ENCODE measurements at places on chromosomes 2 and 18.

DNA sequence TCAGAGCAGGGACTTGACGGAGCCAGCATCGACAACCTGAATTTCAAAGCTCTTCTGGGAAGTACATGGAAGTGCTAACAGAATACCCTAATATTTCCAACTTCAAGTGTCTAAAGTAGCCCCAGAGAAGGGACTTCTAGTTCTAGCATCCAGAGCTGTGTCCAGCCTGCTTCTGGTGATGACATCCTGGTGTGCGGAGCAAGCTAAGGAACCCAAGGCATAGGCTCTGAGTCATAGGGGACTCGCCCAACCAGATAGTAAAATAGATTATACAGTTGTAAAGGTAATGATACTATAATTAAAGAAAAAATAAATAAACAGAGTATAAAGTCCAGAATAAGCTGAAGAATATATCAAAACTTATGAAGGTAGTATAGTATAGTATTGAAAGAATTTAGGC lies 108.1 kb upstream of the SERPINE2 start:
- DNase-seq: no peak

DNA sequence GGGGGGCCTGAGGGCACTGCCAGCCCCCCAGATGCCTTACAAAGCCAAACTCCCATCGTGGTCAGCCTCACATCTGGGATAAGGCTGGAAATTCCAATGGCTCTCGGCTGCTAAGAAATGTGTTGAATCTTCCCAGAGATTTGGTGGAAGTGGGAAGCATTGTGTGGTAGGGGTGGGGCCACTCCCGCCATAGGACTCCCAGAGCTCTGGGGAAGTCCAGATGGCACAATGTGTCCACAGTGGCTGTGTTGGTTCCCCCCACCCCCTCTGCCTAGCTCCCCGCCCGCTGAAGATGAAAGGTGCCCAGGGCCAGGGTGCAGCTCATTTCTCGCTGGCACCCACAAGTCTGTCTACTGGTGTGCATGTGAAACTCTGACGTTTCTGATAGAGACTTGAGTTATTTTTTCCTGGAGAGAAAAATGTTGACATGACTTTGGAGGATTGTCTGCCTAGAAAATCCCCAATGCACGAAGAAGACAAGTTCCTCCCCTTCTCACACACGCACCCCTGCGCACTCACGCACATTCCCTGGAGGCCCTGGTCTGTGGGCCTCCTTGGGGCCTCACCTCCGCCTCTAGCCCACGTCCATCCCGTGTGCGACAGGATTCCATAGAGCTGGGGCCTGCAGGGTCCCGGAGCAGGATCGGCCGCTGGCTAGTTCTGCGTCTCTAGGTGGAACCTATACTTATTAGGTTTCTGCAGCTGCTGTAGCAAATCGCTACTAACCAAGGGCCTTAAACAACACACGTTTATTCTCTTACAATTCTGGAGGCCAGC lies 199.1 kb downstream of the ZFP36L2 start:
- DNase-seq: no peak

- no peak for DNase-seq
Observed at GRCh38 chr2:68293024-68293423, 26.7 kb downstream of the CNRIP1 start.

DNA sequence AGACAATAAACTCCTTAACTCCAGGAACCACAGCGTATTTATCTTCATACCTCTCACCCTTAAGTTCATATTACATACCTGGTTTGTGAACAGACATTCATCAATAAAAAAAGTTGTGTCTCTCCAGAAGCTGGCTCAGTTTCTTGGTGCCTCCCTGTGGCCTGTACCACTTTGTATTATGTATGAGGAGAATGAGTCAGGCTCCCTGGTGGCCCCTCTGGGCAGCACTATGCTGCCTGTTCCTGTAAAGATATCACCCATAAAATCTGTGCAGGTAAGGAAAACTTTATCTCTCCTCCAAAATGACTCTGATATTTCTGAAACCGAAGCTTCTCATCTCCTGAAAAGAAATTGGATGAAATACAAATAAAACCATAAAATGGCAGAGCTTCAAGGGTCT lies 198.4 kb upstream of the NT5C1B start:
- DNase-seq: no peak

DNA sequence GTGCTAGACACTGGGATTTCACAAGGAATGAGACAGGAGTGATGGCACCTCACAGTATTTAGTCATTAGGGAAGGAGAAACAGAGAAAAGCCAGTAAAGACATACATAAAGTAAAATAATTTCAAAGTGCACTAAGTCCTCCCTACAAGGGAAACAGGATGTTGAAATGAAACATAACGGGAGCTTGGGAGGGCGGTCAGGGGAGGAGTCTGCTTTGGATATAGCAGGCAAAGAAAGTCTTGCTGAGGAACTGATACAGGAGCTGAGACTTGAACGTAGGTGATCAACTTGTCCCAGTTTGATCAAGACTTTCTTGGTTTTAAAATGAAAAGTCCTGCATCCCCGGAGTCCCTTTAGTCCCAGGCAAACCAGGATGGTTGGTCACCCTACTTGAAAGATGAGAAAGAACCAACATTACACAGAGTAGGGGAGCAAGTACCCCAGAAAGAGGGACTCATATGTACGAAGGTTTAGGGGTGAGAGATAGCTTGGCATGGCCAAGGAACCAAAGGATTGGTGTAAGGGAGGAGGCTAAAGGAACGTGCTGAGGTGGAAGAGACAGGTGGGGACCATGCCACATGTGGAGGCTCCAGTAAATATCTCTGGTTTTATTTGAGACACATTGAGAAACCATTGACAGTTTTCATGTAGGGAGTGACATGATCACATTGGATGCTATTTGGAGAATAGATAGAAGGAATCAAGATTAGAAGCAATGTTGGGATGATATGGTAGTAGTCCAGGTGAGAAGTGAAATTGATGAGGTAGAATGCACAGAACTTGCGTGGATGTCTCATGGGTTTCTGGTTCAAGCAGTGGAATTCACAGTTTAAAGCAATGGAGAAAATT lies 28.4 kb downstream of the FBXO48 start:
- DNase-seq: no peak

DNA sequence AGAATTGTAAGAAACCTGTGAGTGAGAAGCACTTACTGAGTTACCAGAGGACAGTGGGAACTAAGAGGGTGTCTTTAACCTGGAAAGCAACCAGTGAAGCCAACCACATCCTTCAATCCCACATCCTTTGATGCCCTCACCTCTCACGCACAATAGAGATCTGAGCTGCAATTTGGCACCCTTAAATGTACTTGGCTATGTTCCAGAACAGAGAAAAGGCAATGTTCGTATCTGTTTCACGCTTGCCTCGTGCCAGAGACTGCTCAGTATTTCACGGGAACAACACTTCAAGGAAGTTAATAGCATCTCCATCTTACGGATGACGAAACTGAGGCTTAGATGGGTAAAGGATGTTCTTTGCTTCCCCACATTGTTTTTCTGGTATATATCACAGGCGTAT lies 167.4 kb downstream of the DPP10 start:
- no peak for DNase-seq

DNA sequence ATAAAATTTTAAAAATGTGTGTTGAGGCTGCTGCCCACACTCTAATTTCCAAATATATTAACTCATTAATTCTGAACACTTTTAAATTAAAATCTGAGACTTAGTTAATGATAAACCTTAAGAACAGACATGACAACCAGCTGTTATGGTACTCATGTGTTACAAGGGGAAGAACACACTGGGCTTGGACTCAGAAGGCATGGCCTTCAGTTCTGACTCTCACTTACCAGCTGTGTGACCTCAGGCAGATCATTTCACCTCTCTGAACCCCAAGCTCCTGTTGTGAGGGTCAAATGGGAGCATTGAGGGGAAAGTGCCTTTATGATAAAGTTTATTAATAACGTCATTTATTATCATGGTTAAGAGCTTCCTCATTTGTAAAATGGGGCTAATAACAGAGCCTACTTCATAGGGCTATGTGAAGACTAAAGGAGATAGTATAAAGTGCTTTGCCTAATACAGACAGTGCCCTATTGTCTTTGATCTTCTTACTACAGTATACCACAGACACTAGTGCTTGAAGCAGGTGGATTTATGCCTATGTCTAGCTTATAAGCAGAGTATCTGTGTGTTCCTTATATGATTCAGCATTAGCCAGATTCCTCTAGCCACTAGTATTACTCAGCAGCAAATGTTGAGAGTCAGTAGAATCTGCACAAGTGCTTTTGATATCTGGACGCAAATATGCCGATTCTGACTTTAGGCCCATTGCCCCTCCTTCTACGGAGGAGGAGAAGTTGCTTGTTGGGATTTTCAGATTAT lies 99.6 kb downstream of the SGPP2 start:
- no peak for DNase-seq

DNA sequence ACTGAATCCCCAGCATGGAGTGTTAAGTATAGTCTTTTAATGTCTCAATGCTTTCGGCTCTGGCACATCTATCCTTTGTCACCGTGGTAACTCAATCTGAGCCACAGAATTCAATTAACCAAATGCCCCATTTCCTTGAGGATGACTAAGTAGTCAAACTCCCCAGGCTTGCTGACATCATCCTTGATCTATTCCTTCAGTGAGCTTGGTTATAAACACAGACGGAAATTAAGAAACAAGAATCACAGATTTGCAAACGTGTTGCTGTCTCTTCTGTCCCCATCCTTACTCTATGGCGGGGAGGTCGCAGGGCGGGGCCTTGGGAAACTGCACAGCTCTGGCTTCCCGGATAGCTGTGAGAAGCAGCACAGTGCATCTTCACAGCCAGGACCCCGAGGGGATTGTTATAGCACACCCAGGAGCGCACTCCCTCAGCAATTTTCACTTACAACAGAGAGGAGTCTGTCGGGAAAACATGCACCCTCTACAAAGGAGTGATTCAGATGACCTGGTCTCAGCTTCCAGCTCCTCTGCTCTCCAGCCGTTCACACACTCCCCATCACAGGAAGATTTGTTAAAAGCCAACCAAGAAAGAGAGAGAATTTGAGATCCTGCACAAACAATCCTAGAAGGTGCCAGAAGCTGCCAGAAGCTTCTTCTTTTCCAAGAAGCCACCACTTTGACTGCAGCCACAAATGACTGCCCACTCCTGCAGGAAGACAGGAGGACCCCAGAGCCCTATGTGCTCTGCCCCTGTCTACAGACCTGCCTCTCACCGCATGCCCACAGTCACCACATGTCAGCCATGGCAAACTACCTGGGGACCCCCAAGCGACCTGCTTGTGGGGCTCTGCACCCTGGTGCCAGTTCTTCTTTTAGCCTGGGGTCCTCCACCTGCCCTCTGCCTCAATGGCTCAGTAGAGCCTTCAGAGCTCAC lies 44.9 kb upstream of the YWHAQ start:
- DNase-seq: peak; percentile 74

GRCh38 chr2:75375646-75376582 lies 176.6 kb upstream of the TACR1 start:
- no peak for DNase-seq

DNA sequence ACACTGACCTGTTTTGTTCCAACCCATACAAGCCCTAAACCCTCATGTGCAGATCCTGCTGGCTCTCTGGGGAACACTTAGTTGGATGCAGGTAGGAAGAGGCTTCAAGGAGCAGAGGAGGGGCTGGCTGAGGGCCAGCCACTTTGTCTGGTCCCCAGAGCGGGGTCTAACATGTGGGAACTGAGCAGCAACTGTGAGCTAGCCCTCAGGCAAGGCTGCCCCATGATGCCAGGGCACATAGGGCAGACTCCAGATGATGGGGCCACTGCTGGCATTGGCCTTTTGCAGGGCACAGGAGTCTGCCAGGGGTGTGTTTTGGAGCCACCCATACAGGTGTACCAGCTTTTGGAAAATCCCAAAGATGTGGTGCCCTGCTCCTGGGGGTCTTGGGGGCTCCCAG lies 67.7 kb downstream of the HPCAL1 start:
- no peak for DNase-seq

GRCh38 chr2:209690029-209690754 lies 81.4 kb upstream of the UNC80 start:
- DNase-seq: no peak

Measured in HTR-8/SVneo (cell line).